ENCODE measurements at places on chromosomes 1 and 21. TPM values are rescaled to one million over a fixed set of nuclear protein-coding genes. Genes with fewer than 3 reads are reported as not detected.

- DNase-seq: no peak
Observed at GRCh38 chr1:224500796-224501195, 66.2 kb upstream of the WDR26 start.

- DNase-seq: no peak
Observed at GRCh38 chr1:165600793-165601192, 30.2 kb upstream of the MGST3 start.

DNA sequence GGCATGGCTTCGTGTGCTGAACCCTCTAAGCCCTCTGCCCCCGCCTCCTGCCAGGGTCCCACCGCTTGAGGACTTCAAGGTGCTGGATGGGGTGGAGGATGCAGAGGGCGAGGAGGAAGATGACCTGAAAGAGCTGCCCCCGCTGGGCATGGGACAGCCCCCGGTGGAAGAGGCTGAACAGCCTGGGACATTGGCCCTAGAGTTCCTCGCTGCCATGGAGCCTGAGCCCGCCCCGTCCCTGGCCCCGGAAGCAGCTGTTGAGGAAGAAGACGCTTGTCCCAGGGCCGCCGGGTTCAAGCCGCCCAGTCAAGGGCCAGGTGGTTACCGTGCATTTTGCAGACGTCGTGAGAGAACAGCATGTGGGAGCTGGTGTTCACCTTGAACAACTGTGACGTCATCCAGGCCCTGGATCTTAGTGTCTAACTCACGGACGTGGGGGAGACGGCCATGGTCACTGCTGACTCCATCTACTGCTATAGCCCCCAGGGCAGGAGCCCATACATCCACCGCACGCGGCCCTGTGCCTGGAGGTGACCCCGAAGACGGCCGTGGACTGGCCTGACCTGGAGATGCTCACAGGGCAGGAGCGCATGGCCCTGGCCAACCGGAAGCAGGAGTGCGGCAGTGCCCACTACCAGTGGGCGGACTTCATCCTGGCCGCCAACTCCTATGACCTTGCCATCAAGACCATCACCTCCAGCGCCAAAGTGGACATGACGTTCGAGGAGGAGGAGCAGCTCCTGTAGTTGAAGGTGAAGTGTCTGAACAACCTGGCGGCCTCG is 90.1 kb downstream of the PPP1R12B start:
- peak; percentile 60 for DNase-seq

GRCh38 chr1:189323091-189323490 is 1154.6 kb downstream of the BRINP3 start:
- no peak for DNase-seq

- DNase-seq: no peak
Observed at GRCh38 chr1:30695439-30695841, 27.9 kb downstream of the MATN1 start.

GRCh38 chr21:34935452-34935851 is 113.7 kb downstream of the RUNX1 start:
- no peak for DNase-seq

DNA sequence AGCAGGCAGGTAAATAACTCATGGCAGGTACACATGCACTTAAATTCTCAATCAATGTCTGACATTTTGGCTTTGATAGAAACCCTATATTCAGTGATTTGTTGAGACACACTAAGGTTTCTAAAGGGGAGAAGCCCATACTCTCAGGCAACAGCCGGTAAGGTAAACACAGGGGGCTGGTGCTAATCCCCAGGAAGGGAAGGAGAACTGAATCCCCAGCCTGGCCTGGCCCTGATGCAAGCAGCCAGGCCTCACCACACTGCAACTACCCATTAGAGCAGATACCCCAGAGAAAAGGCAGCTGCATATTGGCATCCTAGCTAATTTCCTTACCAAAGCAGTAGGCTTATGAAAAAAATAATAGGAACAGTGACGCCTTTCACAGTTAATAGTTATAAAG is 116.5 kb upstream of the LRRC7 start:
- no peak for DNase-seq

GRCh38 chr1:165137551-165138316 is 218.8 kb downstream of the LMX1A start:
- DNase-seq: no peak

DNA sequence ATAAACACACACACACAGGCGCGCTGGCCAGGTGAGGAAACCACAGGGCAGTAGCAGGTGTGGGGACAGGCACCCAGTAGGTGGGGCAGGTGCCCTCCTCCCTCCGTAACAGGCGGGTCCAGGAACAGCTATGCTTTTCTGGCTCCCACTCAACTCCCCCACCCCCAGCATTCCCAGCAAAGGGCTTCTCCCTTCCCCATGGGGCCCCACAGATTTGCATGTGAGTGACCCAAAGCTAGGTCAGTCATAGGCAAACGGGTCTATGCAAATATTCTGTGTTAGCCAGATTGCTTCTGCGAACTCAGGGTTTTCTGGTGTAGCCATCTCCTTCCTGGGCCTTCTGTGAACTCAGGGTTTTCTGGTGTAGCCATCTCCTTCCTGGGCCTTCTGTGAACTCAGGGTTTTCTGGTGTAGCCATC is 114.2 kb downstream of the SIK1 start:
- DNase-seq: peak; percentile 57

GRCh38 chr1:183600136-183600535 is 9.9 kb upstream of the NCF2 start:
- no peak for DNase-seq

SPRR1B gene
- not detected for total RNA-seq

SPRR2E gene
- total RNA-seq: not detected

TEX38 gene
- total RNA-seq: not detected

All from Right ventricle myocardium inferior (tissue), 1 donor.